OCI-M1 (cell line): ENCODE measurements at places on chromosomes 12 and 14.

DNA sequence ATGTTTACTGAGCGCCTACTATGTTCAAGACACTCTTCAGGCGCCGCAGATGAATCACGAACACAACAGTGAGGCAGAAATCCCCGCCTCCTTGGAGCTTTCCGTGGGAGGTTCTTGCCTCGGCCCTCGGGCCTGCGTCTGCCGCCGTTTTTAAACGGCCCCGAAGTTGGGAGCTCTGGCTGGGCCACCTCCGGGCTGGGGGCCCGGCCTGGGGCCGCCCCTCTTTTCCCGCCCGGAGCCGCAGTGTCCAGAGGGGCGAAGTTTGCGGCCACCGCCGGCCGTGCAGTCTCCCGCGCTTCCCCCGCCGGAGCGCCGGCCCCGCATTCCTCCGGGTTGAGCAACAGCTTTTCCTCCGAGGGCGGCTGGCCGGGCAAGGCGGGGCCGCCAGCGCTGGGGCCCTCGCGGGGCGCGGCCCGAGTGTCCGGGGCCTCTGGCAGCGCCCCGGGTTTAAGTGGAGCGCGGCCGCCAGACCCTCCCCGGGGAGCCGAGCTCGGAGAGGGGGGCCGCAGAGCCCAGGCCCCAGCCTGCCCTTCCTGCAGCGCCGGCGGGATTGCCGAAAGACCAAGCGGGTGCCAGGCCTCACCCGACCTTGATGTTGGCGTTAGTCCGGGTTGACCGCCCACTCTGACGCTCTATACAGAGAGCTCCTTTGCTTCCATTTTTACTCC is 18.7 kb upstream of the CTDSP2 start:
- peak; percentile 47 for DNase-seq

- DNase-seq = no peak
These were observed 25.7 kb upstream of the FZD10 start for GRCh38 chr12:130136509-130137039.

DNA sequence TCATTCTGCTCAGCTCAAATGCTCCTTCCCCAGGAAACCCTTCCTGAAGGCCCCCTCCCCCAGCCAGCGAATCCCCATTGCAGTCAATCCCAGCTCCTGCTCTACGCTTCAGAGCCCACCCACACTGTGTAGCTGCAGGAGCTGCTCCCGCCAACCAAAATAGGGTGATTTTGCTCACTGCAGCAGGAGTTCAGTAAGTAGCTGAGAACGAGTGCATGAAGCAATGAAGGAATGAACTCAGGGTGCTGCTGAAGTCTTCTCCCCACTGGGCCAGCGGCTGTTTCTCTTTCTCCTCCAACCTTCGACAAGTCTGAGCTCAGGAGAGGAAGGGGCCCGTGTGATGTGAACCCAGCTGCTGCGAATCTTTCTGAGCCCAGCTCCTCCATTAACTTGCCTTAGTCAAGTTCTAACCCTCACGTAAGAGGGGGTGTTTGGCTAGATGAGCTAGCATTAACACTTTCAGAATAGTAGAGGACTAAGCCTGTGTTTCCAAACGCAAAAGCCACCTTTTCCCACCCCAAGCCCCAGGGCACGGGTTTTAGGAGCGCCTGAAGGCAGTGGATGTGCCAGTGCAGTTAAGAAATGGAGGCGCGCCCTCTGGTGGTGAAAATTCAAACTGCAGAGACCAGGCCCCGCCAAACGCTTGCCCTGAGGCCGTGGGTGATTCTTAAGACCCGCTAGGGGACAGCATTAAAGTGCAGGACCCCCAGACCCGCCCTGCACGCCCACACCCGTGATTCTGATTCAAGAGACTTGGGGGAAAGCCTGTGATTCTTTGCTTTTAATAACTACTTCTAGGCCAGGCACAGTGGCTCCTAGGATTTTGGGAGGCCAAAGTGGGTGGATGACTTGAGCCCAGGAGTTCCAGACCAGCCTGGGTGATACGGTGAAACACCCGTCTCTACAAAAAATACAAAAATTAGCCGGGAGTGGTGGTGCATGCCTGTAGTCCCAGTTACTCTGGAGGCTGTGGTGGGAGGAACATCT is 11.9 kb upstream of the SERPINA4 start:
- DNase-seq = peak; percentile 62

- no peak for DNase-seq
These were observed 6.3 kb downstream of the MGAT4C start for GRCh38 chr12:86249851-86250250.
